ENCODE measurements at places on chromosomes 12 and 14. TPM values are rescaled to one million over a fixed set of nuclear protein-coding genes. Genes with fewer than 3 reads are reported as not detected.
A peak's percentile ranks its signal among the peaks of the same experiment; 100 is the strongest.

GRCh38 chr12:118846416-118846815 is 134.9 kb upstream of the SRRM4 start:
- H3K27ac ChIP-seq: no peak overlapping the region
- no peaks in the 10 kb centered on the region for H3K36me3 ChIP-seq
- no peak for DNase-seq
- no peaks in the 10 kb centered on the region for H3K4me1 ChIP-seq
- peaks cover 14% of the 10 kb centered on the region for H3K27me3 ChIP-seq
- H3K4me3 ChIP-seq: no peak overlapping the region

GRCh38 chr14:33699300-33699983 is 251.4 kb downstream of the EGLN3 start:
- H3K36me3 ChIP-seq: no peaks in the 10 kb centered on the region
- peaks cover 10% of the 10 kb centered on the region for H3K27me3 ChIP-seq
- no peak overlapping the region for H3K27ac ChIP-seq

DNA sequence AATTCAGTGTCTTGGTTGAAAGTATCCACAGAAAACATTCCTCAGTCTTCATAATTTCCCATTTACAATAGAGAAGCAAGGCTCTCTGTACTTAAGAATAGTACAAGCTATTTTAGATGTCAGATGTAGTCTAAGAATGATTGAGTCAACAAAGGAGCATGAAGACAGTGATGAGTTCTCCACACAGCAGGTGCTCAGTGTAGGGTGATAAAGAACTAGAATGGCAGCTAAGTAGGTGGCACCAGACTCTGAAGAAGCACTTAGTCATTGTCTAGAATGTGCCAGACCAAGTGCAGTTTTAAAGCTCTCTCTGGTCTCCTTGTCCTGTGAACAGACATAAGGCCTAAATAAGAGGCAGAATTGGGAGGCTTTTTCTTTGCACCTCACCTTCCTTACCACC is 504.6 kb downstream of the NRXN3 start:
- no peak overlapping the region for H3K27ac ChIP-seq
- no peak for DNase-seq

GRCh38 chr12:88957358-88957757 is 377.1 kb upstream of the KITLG start:
- H3K27ac ChIP-seq: no peak overlapping the region
- DNase-seq: no peak
- no peaks in the 10 kb centered on the region for H3K36me3 ChIP-seq
- no peak overlapping the region for H3K4me3 ChIP-seq

- no peak for DNase-seq
- H3K4me1 ChIP-seq: no peaks in the 10 kb centered on the region
- H3K4me3 ChIP-seq: no peak overlapping the region
These were observed 498.5 kb downstream of the NELL2 start for GRCh38 chr12:44377443-44378187.

DNA sequence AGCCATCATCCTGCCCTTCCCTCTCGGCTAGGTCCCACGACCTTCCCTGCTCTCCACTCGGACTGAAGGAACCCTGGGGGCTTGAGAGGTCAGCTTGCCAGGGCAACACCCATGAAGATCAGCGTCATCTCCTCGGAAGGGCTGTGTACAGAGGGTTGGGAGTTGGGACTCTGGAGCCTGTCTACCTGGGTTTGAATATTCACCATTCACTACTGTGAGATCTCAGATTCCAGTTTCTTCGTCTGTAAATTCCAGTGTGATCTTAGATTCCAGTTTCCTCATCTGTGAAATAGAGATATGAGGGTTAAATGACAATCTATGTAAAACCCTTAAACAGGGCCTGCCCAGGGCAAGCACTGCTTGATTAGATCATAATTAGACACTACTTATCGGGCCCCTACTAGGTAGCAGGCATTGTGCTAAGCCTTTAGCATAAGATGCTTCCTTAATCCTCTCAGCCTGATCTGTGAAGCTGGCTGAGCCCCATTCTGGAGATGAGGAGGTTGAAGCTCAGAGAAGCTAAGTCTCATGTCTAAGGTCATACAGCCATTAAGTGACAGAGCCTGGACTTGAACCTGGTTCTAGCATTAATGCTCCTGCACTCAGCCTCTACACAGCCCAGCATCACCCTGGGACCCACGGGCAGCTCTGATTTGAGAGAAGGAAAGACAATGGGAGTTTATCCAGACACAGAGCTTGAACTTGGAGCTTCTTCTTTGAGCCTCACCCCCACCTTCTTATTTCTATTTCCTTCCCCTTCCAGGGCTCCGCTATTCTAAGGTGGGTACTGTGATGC is 612 bp upstream of the ZDHHC22 start:
- H3K27ac ChIP-seq: no peak overlapping the region
- H3K4me3 ChIP-seq: no peak overlapping the region
- DNase-seq: no peak
- H3K36me3 ChIP-seq: no peaks in the 10 kb centered on the region
- peaks cover 14% of the 10 kb centered on the region for H3K4me1 ChIP-seq
- peaks cover 96% of the 10 kb centered on the region for H3K27me3 ChIP-seq

GRCh38 chr14:79586989-79587598 is 624.2 kb downstream of the DIO2 start:
- no peaks in the 10 kb centered on the region for H3K36me3 ChIP-seq
- no peak overlapping the region for H3K27ac ChIP-seq
- peaks cover 11% of the 10 kb centered on the region for H3K4me1 ChIP-seq
- no peaks in the 10 kb centered on the region for H3K27me3 ChIP-seq
- DNase-seq: no peak

- no peaks in the 10 kb centered on the region for H3K36me3 ChIP-seq
- no peaks in the 10 kb centered on the region for H3K27me3 ChIP-seq
- H3K27ac ChIP-seq: no peak overlapping the region
- no peaks in the 10 kb centered on the region for H3K4me1 ChIP-seq
- H3K4me3 ChIP-seq: no peak overlapping the region
These were observed 82.9 kb upstream of the MAP1LC3B2 start for GRCh38 chr12:116476227-116476822.

GRCh38 chr14:104214431-104215218 is 76.2 kb downstream of the KIF26A start:
- DNase-seq: no peak
- no peak overlapping the region for H3K27ac ChIP-seq
- no peaks in the 10 kb centered on the region for H3K36me3 ChIP-seq
- H3K4me1 ChIP-seq: no peaks in the 10 kb centered on the region

DNA sequence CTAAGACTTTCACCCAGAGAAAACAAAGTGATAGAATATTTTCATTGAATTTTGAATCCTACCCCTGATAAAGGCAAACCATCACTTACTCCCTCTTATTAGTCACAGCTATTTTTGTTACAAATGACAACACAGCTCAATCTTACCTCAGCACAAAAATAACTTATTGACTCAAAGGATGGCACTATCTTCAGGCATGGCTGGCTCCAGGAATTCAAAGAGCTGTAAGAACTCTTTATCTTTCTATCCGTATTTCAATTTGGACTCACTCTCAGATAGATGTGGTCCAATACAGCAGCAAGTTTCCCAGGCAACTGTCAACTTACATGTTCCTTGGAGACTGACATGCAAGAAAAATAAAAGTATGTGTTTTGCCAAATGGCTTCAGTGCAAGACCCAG is 709.4 kb upstream of the MDGA2 start:
- H3K4me1 ChIP-seq: no peaks in the 10 kb centered on the region
- no peaks in the 10 kb centered on the region for H3K27me3 ChIP-seq
- no peaks in the 10 kb centered on the region for H3K36me3 ChIP-seq
- no peak overlapping the region for H3K4me3 ChIP-seq
- no peak for DNase-seq

- no peaks in the 10 kb centered on the region for H3K4me1 ChIP-seq
- no peaks in the 10 kb centered on the region for H3K36me3 ChIP-seq
- no peak overlapping the region for H3K4me3 ChIP-seq
- H3K27ac ChIP-seq: no peak overlapping the region
These were observed 35.2 kb upstream of the MDGA2 start for GRCh38 chr14:47710581-47710980.

DNA sequence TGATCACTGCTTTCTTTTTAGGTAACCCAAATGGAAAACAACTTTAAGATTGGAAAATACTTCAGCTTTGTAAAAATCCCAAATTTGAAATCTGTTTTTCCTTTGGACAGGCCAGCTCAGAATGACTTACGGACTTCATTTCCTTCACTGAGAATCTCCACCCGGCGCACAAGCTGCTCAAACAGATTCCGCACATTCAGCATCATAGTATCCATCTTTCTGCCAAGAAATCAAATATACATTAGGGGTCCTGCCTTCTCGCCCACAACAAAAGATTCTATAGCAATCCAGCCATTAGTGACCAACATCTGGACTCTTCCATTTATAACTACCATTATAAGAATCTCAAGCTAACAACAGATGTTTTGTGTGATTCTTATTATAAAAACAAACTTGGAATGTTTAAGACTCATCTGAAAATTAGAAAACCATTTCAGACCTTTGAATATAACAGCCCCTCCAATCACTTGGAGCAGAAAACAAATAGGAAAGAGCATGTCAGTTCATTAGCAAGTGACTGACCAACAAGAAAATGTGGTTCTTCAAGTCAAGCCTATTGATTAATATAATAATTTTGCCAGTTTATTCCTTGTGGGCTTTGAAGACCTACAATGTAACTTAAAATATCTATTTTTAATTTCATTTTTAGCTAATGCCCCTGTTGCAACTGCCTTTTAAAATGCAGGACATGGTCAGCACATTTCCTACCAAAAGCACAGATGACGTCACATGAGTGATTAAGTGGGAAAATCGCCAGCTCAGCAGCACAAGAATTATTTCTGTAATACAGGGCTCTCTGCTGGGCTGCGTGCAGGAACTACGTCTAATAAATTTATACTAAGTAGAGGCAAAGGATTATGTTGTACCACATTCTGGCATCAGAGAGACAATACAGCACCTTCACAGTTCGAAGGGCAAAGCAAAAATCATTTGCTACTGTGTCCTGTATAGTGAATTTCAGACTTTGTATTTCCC is 8.5 kb downstream of the RACGAP1 start:
- DNase-seq: no peak
- H3K27me3 ChIP-seq: no peaks in the 10 kb centered on the region
- H3K4me1 ChIP-seq: peaks cover 9% of the 10 kb centered on the region
- H3K4me3 ChIP-seq: no peak overlapping the region
- peak overlapping the region; percentile 61 for H3K27ac ChIP-seq

- no peak overlapping the region for H3K27ac ChIP-seq
- no peak for DNase-seq
- H3K36me3 ChIP-seq: no peaks in the 10 kb centered on the region
- no peaks in the 10 kb centered on the region for H3K27me3 ChIP-seq
- H3K4me3 ChIP-seq: no peak overlapping the region
These were observed 1.8 kb upstream of the GMFB start for GRCh38 chr14:54490445-54491175.

- H3K4me1 ChIP-seq: peaks cover 25% of the 10 kb centered on the region
- H3K27me3 ChIP-seq: no peaks in the 10 kb centered on the region
- H3K4me3 ChIP-seq: no peak overlapping the region
- no peak overlapping the region for H3K27ac ChIP-seq
- H3K36me3 ChIP-seq: peaks cover 4% of the 10 kb centered on the region
- DNase-seq: no peak
These were observed 135.1 kb downstream of the SAMD4A start for GRCh38 chr14:54702014-54702491.

- H3K4me3 ChIP-seq: no peak overlapping the region
- H3K36me3 ChIP-seq: no peaks in the 10 kb centered on the region
- no peaks in the 10 kb centered on the region for H3K27me3 ChIP-seq
These were observed 806.0 kb downstream of the VRK1 start for GRCh38 chr14:97603201-97603600.

GRCh38 chr14:68367536-68367935 is 425.3 kb downstream of the ZFP36L1 start:
- H3K27me3 ChIP-seq: no peaks in the 10 kb centered on the region
- H3K36me3 ChIP-seq: no peaks in the 10 kb centered on the region
- DNase-seq: no peak
- peaks cover 47% of the 10 kb centered on the region for H3K4me1 ChIP-seq
- H3K4me3 ChIP-seq: no peak overlapping the region
- no peak overlapping the region for H3K27ac ChIP-seq

DNA sequence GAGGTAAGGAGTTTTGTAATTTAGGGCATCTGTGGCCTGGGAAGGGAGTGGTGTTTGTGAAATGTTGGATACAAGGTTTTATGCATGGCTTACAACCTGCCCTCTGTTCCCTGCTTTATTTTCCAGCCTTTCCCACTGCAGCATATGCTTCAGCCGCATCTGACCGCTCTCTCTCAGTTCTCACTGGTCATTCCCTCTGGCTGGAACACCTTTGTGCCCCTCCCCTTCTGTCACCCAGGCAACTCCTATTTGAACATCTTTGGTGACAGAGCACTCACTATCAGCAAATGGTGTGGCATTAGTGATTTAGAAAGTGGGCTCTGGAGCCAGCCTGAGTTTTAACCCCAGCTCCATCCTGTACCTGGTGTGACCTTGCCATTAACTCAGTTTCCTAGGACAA is 47.5 kb upstream of the SMCO2 start:
- no peak for DNase-seq
- no peaks in the 10 kb centered on the region for H3K27me3 ChIP-seq
- H3K4me1 ChIP-seq: no peaks in the 10 kb centered on the region
- H3K4me3 ChIP-seq: no peak overlapping the region
- H3K36me3 ChIP-seq: no peaks in the 10 kb centered on the region

GRCh38 chr12:77354766-77355362 is 289.5 kb upstream of the E2F7 start:
- no peak overlapping the region for H3K27ac ChIP-seq
- H3K27me3 ChIP-seq: no peaks in the 10 kb centered on the region
- no peak for DNase-seq
- no peak overlapping the region for H3K4me3 ChIP-seq
- no peaks in the 10 kb centered on the region for H3K36me3 ChIP-seq

- no peak overlapping the region for H3K27ac ChIP-seq
- no peaks in the 10 kb centered on the region for H3K4me1 ChIP-seq
- H3K27me3 ChIP-seq: no peaks in the 10 kb centered on the region
- no peak for DNase-seq
These were observed 786.2 kb upstream of the FBXO33 start for GRCh38 chr14:40218282-40218941.

DNA sequence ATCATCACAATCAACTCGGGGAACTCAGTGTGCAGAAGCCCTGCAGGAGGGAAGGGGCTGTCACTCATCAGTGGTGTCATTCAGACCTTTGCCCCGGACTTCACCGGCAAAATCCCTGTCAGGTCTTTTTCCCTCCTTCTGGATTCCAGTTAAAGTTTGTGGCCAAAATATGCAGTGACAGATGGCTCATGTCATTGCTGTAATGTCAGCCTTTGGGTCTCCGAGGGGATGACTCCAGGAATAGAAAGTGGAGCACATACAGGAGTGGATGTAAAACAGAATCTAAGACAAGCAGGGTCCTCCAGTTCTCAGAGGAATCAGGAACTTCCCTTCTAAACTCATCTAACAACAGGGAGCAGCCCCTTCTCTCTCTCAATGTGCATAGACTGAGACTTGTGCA is 130.3 kb upstream of the RASSF8 start:
- DNase-seq: no peak
- no peak overlapping the region for H3K27ac ChIP-seq
- no peak overlapping the region for H3K4me3 ChIP-seq
- H3K27me3 ChIP-seq: no peaks in the 10 kb centered on the region
- H3K36me3 ChIP-seq: no peaks in the 10 kb centered on the region
- H3K4me1 ChIP-seq: no peaks in the 10 kb centered on the region

GRCh38 chr14:76168531-76168930 is 16.8 kb downstream of the GPATCH2L start:
- H3K4me3 ChIP-seq: no peak overlapping the region
- no peak for DNase-seq
- no peak overlapping the region for H3K27ac ChIP-seq
- H3K36me3 ChIP-seq: peaks cover 66% of the 10 kb centered on the region
- H3K4me1 ChIP-seq: no peaks in the 10 kb centered on the region
- no peaks in the 10 kb centered on the region for H3K27me3 ChIP-seq

ACSM4 gene
- total RNA-seq: not detected

ACVRL1 gene
- total RNA-seq: 242 TPM

TMTC1 gene
- total RNA-seq: 24.8 TPM

ISCA2 gene
- total RNA-seq: 23.4 TPM

CCDC175 gene
- 1.0 TPM for total RNA-seq

INHBE gene
- total RNA-seq: not detected

PTGDR gene
- total RNA-seq: 2.2 TPM

KCNA5 gene
- total RNA-seq: 1.5 TPM
